Bronchial epithelial cell (primary cell): ENCODE measurements at places on chromosomes 16 and 17.

GRCh38 chr16:85473909-85474620, 139.1 kb upstream of the GSE1 start:
- DNase-seq = no peak

- DNase-seq = peak; percentile 55
Measured at GRCh38 chr17:71055128-71055527, 885.8 kb downstream of the KCNJ2 start.

DNA sequence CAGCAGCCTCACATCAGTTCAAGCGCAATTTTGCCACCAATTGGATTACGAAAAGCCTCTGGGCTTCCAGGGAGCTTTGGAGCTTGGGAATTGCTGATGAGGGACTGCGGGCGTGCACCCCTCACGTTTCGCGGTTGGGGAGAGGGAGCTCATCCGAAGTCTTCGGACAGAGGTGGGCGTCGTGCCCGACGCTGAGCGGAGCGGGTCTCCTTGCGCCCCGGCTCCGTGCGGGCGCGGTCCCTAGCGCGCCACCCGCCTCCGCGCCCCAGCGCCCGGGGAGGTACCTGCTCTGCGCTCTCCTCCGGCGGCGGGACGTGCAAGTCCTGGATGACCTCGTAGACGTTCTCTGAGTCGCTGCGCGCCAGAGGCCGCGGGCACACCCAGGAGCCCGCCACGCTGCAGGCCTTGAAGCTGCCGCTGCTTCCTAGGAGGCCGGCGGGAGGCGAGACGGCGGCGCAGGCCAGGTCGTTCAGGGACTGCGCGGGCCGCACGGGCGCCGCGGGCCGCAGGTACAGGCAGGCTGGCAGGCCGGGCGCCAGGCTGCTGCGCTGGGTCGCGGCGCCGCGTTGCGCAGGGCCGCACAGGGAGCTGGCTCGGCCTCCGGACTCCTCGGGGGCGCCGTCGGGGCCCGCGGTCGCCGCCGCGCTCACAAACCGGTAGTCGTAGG, 3.2 kb downstream of the ARHGAP27 start:
- DNase-seq = no peak

DNA sequence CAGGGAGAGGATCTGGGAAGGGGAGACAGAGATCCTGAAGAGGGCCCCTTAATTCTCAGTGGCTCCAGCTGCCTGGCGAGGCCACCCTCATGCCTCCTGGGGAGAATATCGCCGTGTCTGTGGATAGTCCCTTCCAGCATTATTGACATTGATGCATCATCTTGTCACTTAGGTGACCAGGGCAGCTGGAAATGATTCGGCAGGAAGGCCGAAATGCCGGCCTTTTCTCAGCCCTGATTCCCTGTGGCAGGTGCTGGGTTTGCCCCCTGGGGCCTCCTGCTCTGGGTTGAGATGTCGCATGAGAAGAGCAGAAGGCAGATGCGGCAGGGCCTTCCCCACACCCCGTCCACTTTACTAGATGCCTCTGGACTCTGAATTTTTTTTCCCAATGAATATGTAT, 89.5 kb downstream of the RAP1GAP2 start:
- no peak for DNase-seq

DNA sequence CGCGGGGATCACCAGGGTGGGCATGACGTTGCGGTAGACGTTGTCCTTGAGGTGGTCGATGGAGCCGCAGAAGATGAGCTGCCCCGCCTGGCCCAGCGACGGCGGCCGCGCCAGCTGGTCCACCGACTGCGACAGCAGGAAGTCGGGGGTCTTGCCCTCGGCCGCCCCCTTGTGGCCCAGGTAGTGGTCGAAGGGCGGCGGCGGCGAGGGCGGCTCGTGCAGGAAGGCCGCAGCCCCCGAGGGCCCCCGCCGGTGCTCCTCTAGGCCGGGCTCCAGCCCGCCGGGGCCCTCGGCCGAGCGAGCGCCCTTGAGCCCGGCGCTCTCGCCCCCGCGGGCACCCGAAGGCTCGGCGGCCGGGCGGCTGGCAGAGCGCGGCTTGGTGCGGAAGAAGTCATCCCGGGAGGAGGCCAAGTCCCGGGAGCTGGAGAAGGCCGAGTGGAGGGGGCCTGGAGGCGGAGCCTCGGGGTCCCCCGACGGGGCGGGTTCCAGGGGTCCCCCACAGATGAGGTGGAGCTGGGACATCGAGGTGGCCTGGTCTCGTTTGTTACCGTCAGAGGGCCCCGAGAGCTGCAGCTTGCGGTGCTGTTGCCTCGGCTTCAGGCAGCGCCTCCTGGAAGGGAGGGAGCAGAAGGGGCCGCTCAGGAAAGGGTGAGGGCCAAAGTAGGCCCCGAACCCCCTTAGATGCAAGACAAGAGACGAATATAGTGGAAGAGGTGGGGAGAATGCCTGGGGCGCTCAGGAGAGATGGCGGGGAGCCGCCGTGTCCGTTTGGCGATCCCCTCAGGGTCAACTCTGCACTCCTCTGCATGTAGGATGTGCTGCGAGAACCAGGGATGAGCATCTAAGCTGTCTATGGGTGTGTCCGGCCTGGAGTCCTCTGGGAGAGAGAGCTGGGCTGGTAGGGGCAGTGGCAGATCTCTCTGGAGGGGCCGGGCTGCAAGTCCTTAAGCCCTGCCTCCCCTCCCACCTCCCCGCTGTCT, 8.8 kb downstream of the FAM171A2 start:
- DNase-seq = no peak

DNA sequence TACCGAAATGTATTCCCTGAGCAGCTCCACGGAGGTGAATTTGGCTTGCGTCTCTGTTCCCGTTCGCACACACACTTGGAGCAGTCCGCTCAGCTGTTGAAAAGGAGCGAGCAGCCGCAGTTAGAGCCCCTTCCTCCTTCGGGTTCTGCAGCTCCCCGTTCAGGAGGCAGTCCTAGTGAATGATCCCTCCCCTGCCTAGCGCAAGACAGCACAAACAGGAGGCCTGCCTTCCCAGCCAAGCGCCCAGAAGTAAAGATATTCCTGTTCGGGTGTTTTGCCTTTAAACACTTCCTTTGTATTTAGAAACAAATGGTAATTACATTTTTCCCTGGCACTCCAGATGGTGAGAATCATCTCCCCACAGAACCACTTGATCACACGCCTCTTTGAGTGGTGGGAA, 64.7 kb downstream of the ABCC12 start:
- DNase-seq = no peak

DNA sequence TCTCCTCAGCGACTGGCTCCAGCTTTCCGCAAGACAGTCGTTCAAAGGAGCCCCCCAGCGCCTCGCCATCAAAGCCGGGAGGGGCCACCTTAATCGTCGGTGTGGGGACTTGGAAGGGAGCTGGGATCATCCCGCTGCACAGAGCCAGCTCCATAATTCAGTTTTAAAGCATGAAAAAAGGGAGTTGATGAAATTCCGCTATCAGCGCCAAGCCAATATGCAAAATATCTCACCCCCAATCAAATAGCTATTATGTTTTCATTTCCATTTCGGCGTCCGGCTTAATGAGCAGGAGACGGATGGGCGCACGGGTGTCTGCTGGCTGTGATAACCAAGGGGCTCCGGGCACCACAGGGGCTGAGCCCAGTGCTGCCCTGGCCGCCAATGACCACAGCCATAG, 27.7 kb downstream of the ZFPM1 start:
- no peak for DNase-seq

- DNase-seq = peak; percentile 86
Measured at GRCh38 chr16:14486520-14487303, 143.3 kb downstream of the PARN start.

DNA sequence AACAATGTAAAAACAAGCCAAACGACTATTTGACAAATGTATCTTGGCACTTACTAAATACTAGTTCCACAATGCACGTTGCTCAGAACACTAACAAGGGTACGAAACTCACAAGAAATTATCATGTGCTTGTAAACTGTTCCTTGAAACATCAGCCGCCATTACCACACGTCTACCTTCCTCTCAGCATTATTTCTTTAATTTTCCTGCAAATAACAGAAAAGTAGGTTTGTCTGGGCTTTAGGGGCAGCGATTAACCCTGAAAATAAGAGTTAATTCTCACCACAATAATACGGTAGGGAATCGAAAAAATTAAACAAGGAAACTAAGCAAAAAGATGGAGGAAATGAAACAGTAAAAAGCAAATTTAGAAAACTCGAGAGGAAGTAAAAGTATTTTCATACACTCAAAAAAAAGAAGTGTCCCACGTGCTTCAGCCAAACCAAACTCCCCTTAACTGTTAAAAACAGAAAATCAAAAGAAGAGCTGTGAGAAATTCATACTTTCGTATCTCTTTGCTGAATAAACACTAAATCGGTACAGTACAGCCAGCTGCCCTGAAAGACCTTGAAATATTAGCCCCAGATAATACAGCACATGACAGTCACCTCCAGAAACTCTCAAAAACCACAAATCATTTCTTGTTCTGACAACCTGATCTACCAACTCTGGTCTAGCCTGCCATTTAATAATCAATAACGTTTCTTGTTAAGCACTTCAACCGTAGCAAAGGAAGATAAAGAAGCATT, 1.2 kb downstream of the ARHGAP17 start:
- DNase-seq = no peak

DNA sequence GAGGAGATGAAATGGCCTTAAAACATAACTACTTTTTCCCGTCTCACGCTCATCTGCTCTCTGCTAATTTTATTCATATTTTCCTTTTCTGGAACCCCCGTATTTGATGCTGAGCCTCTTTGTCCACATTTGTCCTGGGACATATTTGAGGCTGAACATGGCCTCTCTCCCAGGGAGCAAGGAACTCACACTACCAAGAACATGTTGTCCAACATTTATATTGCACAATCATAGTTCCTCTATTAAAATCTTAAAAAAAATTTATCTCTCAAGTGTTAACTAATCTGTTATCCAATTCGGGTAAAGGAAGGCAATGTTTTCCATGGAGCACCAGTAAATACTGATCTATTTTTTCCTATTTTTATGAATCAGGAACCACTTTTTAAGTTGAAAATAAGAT, 60.2 kb downstream of the CMC2 start:
- DNase-seq = no peak

- no peak for DNase-seq
Measured at GRCh38 chr16:10870137-10870776, 6.7 kb upstream of the CIITA start.

GRCh38 chr17:77254951-77255825, 114.4 kb downstream of the SEC14L1 start:
- DNase-seq = peak; percentile 97

GRCh38 chr17:71423871-71424546, 696.8 kb upstream of the SOX9 start:
- peak; percentile 99 for DNase-seq

- DNase-seq = peak; percentile 59
Measured at GRCh38 chr17:42458497-42459255, at the start of gene ATP6V0A1. TSS of gene ATP6V0A1 (plus strand) at chr17:42458878. CDS start at chr17:42460895, 2,017 bp downstream.

DNA sequence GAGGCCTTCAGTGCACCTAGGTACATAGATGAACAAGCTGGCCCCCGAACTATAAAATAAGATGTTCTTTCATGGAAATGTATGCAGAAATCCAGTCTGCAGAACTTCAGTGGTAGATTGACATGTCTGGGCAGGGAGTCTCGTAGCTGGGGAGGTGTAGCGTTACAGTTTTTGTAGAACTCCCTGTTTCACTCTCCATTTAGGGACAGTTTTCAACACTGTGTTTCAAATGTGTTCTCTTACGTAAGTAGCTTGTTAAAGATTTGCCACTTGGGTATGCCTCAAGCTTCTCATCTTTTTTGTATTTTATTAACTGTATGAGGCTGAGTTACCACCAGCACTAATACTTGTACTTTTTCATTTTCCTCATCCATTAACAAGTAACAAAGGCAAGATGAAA, 46.6 kb downstream of the PLD6 start:
- DNase-seq = peak; percentile 28

GRCh38 chr17:57938061-57938502, 17.1 kb downstream of the CUEDC1 start:
- DNase-seq = no peak

DNA sequence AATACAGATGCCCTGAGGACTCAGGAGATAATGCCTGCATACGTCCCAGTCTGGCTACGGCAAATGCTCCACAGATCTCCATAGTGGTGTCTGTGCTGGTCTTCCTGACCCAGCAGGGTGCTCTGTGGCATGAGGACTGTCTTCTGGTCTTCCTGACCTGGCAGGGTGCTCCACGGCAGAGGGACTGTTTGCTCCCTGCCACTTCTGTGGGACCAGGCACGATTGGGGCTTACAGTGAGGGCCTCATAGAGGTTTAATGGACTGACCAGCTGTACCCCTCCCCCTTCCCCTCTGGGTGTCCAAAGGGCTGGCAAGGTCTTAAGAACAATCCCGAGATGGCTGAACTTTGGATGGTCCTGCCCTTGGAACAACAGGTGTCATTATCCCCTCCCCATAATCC, 123.1 kb downstream of the C16orf78 start:
- DNase-seq = no peak

DNA sequence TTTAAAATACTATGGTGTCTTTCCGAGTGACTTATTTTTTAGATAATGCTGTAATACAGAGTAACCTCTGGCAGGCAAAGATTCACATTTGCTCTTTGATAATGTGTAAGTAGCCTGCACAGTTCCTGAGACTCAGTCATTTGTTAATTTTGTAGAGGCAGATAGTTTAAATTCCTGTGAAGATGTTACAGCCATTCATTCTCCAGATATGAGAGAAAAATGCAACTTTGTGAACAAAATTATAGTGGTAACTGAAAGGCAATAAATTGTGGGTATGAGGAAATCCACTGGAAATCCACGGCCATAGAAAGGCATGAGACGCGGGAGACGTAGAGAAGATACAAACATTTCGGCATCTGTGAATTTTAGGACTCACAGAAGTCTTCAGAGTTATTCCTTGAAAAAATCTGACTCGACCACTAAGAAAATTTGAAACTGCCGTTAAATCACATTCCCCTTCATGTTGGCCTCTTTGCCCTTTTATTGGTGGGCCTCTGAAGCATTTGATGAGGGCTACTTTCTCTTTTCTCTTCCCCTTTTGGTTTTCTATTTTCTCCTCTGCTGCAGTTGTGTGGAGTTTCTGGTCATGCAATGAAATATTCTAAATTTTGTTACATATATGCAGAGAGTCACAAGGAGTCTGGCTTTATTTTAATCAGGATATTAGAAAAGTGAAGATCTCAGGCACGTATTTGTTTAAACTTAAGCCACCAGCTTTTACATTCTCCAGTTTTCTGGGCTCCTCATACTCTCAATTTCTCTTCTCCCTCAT, 18.8 kb downstream of the HS3ST3A1 start:
- no peak for DNase-seq

DNA sequence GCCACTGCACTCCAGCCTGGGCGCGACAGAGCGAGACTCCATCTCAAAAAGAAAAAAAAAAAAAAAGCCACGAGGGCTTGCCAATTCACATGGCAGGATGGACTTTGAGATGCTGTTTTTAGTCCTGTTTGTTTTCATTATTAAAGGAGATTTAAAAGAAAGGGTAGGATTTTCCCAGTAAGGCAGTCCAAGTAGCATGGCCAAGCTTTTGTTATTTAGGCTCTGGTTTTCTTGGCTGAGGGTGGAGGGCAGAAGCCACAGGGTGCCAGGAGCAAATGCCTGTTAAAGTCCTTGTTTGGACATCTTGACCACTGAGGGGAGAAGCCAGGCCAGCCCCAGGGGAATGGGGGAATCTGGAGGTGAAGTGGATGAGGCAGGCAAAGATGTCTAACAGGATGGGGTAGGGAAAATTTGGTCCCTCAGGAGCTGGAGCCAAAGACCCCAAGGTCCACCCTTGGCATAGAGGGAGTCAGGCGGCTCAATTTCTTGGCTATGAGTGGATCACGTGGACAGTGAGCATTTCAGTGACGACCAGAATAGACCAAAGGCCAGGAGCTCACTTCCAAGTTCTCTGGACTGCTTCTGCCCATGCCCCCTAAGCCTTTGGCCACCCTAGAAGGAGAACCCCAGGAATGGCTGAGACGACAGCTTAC, 20.8 kb upstream of the PLLP start:
- no peak for DNase-seq
